Mucosa of gallbladder (tissue), 1 donor: ENCODE measurements at places on chromosomes 16 and 17. TPM values are rescaled to one million over a fixed set of nuclear protein-coding genes. Genes with fewer than 3 reads are reported as not detected.
A peak's percentile ranks its signal among the peaks of the same experiment; 100 is the strongest.

The TOX3 gene
- total RNA-seq, result 38.8 TPM

The IKZF3 gene
- total RNA-seq, result 5.8 TPM

The BCAR1 gene
- 223 TPM for total RNA-seq

The ATP1B2 gene
- 7.7 TPM for total RNA-seq

DNA sequence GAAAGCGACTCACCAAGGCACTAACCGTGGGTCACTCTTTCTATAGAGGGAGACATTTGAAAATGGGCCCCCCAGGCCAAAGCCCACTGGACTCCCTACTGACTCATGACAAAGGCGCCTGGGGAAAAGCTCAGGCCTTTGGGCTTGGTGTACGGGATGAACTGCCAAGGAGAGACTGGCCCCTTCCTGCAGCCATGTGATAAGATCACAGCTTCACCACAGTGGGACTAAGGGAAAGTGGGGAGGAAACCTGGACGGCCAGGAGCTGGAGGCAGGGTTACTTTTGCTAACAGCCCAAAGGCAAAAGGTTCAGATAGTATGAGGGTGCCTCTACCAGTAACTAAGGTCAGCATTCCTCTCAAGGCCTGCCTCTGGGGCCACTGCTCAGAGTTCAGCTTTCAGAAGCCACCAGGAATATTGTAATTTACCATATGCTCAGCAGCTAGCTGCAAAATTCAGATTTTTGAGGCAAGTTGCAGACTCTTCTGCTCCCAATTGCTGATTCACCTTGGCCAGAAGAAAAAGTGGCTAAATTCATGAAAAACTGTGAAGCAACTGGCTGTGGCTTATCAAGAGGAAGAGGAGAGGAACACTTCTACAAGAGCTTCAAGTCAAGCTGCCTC lies 37.1 kb upstream of the SLC25A19 start:
- no peak for DNase-seq

DNA sequence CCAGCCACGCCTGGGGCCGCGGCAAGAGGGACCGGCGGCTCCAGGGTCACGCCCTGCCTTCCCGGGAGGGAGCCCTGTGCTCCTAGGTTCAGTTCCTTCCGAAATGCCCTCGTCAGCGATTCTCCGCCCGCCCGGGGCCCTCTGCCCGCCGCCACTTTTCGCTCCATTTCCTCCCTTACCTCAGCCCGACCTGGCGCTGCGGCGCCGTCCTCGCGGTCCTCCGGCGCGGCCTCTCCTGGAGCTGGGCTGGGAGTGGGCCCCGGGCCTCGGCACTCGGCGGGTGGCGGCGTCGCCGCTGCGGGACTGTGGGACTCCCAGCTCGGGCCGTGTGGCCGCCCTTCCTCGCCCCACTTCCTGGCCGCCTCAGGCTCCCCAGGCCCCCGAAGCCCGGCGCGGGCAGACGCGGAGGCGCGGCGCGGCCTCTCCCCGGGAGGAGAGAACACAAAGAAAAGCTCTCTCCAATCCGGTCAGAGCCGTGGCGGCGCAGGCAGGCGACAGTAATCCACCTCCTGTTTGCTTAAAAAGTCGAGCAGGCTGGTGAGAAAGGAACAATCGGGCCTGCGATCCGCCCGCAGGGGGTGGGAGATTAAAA lies 1.6 kb downstream of the BAHCC1 start:
- no peak for DNase-seq

DNA sequence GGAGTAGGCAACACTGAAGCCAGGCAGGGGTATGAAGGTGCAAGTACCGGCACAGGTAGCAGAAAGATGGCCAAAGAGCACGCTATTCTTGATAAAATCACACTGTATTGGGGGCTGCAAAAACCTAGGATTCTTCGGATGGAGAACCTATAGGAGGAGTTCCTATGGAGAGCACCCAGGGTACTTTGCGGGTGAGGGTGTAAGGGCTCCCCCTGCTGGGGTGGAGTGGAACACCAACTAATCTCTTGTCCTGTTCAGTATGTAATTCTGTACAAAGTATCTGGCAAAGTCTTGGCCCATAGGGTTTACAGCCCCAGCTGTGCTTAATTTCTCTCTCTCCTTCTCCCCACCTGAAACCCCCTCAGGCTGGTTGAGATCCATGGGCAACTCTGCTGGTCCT lies 393.1 kb upstream of the ASIC2 start:
- no peak for DNase-seq

GRCh38 chr17:67440277-67441051 lies 63.4 kb downstream of the PITPNC1 start:
- no peak for DNase-seq

DNA sequence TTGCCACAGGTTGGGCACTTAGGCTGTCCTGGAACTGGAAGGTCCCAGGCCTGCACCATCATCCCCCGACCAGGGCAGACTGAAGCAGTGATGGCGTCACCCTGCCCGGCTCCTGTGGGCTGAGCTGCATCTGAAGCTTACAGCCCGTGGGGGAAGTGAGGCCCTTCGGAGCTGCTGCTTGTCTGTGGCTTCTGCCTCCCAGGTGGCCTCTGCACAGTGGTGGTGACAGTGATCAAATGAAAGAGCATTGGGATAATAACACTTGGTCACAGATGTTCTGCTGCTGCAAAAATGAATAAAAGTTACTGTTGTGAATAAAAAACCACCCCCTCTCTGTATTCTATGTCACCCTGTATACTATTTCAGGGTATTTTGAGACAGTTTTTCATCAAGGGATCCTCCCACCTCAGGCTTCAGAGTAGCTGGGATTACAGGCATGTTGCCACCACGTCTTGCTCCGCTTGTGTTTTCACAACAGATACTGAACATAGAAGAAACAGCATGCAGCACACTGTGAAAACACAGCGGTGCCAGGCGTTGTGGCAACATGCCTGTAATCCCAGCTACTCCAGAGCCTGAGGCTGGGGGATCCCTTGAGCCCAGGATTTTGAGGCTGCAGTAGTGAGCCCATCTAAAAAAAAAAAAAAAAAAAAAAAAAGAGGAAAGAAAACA lies 165.0 kb downstream of the LGALS9B start:
- no peak for DNase-seq

- DNase-seq, result no peak
These were observed 698 bp downstream of the ACBD4 start for GRCh38 chr17:45135978-45136791.

GRCh38 chr16:81424771-81425170 lies 19.8 kb upstream of the CMIP start:
- DNase-seq, result no peak

DNA sequence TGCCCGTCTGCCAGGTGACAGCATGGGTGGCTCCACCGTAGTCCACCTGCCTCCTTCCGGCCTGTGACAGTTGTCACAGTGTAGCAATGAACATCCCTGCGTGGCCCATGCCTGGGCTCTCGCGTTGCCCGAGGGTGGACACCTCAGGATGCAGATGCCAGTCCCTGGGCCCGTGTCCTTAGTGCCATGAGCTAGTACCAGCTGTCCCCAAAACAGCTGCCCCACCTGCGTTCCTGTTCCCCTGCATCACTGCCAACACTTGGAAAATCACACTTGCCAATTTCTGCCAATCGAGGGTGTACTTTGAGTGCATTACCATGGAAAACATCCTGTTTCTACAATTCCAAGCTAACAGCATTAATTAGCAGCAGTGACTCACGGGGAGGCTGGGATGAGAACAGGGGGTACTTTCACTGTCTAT lies 9.0 kb upstream of the C16orf95 start:
- no peak for DNase-seq

DNA sequence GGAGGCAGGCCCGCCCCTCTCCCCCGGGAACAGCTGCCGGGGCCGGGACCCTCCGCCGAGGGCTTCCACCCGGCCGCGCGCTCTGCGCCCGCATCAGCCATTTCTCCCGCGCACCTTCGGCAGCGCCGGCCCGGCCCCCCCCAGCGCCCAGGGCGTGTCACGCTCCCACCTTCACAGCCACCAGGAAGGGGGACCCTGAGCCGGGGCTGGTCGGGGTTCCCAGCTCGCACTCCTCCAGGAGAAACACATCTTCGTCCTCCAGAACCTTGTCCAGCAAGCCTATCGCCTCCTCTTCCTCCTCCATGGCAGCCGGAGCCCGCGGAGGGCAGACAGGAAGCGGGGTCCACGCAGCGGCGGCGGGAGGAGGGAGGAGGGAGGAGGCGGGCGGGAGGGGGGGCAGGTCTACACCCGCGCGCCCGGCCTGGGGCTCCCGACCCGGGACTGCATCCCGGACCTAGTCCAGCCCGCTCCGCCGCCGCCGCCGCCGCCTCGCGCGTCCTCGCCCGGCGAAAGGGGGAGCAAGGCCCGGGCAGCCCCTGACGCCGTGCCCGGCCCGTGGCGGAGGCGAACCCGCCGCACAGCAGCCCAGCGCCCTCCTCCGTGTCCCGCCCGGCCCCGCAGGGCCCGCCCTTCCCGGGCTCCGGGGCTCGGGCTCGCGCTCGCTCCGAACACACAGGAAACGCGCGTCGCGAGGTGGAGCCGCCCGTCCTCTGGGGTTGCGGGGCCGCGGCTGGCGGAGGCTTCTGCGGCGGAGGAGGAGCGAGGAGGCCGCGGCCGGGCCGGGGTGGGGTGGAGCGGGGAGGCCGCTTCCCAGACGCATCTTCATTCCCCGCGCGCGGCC lies 70.8 kb downstream of the ABR start:
- DNase-seq, result peak; percentile 52

DNA sequence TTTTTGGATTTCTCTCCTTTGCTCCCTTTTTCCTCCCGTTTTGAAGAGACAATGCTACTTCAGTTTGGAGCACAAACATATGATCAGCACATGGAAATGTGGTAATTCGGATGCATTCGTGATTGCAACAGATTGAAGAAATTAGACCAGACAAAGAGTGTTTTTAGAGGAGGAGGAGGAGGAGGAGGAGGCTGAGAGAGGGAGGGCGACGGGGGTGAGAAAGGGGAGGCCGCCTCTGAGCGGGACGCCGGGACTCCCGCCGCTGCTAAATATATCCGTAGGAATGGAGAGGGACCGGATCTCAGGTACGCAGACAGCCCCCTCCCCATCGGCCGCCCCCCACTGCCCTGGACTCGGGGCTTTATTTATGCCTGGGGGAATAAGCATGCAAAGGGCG lies 179.3 kb downstream of the SEC14L1 start:
- no peak for DNase-seq

DNA sequence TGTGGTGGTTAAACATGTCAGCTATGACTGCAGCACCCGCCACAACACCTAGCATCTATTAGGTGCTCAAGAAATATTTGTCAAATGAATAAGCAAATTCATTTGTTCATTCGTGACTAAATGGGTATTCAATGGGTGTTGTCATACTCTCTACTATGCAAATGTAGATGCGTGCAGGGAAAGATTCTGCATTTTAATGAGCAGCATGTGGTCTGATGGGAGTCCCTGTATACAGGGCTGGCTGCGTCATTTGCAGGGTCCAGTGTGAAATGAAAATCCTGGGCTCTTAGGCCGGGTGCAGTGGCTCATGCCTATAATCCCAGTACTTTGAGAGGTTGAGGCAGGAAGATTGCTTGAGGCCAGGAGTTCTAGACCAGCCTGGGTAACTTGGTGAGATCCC lies 97.5 kb downstream of the CACNG3 start:
- DNase-seq, result no peak

DNA sequence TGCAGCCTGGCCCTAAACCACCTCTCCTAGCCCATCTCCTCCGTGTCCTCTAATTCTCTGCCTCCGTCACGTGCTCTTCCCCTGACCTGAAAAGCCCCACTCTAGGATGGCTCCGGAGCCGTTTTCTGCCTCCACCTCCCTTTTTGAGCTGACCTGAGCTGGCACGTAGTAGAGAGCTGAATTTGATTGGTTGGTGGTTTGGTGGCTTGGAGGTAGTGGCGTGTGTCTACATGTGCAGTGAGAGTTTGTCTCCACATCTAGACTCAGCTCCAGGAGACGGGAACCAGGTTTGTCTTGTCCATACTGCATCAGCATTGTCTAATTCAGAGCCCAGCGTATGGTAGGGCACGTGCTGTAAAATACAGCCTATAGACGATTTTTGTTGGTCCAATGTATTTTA lies 3.0 kb downstream of the SBK1 start:
- DNase-seq, result no peak

DNA sequence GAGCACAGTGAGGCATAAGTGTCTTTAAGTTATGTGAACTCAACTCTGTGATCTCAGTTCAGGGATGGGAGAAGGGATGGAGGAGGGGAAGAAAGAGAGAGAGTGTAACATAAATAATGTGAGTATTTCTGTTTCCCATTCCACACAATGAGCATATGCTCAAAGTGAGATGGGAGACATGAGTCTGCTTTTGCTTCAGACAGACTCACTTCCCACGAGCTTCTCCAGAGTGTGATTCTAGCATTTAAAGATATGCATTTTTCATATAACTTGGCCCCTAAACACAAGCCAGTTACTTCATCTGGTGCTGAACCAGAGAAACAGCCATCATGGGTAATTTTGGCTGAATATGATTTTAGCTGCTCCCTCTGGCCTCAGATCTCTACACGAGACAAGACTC lies 35.0 kb downstream of the SHISA9 start:
- no peak for DNase-seq

DNA sequence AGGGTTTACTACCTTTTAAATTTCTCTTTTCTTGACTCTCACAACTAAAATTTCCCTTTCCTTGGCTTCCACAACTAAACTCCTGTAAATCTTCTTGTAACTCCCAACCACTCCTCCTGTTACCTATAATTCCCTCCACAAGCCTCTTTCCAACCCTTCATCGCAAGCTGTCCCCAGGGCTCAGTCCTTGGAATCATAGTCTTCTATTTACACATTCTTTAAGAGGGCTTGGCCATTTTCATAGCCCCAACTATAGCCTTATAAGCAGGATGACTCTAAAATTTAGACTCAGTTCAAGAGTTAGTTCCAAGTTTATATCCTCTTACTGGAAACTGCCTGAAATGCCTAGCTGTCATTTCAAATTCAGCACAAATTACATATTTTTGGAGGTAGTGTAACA lies 23.9 kb downstream of the GLG1 start:
- DNase-seq, result no peak

GRCh38 chr17:58156839-58157803 lies 8.9 kb downstream of the OR4D1 start:
- DNase-seq, result no peak

DNA sequence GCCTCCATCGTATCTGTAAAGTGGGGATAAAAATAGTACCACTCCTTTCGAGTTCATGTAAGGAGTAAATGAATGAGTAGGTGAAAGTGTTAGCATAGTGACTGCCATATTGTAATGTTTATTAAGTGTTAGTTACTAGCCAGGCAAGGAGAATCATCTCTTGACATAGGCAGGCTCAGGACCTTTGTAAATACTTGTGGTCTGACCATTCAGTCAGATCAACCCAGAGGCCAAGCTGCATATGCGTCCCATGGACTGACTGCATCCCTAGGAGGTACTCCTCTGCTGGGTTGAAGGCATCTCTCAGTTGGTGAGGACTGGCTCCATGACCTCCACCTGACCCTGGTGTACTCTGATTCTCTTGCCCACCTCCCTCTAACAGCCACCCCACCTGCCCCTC lies 40.5 kb upstream of the CDRT4 start:
- no peak for DNase-seq
